ENCODE measurements at places on chromosomes 3 and 15.
A peak's percentile ranks its signal among the peaks of the same experiment; 100 is the strongest.

DNA sequence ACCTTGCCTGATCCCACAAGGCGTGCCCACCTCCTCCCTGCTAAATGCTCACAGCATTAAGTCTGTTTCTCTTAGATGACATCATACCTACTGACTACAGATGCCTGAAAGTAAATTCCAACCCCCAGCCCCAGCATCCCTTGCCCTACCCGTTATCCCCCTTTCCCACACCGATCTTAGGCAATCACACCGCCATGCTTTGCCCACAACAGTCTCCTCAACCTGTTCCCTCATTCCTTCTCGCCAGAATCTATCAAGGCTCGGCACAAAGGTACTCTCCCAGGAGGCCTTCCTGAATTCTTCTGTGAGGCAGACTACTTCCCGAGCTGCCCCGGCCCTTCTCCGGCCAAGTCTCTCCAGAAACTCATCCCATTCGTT is 789 bp upstream of the SEC61A1 start:
- DNase-seq: no peak

- DNase-seq: no peak
Observed at GRCh38 chr3:147554332-147554731, 145.2 kb downstream of the ZIC1 start.

DNA sequence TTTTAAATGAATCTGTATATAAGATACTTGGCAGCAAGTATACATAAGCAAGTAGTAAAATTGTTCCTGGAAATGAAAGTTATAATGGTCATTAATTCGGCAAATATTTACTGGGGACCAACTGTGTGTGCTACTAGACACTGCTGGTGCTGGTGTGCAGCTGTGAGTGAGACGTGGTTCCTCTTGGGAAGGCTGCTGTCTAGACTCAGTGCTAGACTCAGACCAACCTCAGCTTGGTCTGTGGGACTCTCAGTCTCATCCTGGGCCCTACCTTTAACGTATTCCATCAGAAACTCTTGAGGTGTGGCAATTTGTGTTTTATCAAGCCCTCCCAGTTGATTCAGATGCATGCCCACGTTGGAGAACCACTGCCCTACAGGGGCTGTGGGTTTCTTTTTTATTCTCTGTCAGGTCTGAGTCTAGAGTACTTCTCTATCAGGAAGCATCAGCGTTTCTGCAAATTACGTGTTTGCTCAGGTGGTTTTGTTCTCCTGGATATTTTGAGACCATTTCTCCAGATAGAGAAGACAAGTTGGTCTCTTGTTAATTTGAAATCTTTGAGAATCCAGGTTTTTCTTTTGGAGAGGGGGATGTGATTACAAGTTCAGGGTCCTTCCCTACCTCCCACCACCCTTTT is 6.8 kb downstream of the TLNRD1 start:
- DNase-seq: no peak

- no peak for DNase-seq
Observed at GRCh38 chr3:188349933-188350332, 196.0 kb downstream of the LPP start.

- no peak for DNase-seq
Observed at GRCh38 chr3:157300094-157300493, 136.6 kb upstream of the PTX3 start.

DNA sequence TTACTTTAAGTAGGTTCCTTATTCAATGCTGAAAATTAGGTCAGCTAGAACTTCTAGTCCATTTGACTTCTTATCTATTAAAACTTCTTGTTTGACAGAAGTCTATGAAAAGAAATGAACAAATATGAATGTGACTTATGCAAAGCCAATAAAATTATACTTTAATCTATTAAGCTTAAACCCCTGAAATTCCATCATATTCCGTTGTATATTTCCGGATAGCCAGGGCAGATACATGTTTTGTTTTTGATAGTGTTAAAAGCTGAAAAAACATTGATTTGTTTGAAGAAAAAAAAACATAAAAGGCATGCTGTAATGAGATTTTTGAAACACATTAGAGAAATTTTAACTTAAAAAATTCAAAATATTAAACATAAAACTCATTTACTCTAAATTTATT is 667.2 kb upstream of the NAALADL2 start:
- DNase-seq: no peak

DNA sequence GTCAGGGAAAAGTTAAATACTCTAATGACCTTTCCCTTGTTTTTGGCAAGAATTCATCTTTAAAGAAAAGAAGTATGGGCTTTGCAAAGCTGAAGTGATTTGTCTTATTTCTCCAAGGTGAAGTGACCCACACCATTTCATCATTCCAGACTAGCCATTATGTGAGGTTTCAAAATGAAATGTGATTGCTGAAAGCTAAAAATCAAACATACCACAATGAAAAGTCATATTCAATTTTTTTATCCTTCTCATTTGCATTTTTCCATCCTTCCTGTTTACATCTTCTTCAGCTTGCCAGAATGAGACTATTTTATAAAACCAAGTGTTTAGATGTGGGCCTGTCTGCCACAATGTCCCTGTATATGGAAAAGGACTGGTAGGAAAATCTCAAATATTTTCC is 142.3 kb upstream of the STRIT1 start:
- no peak for DNase-seq

- DNase-seq: no peak
Observed at GRCh38 chr15:64343222-64343621, 12.8 kb downstream of the CSNK1G1 start.

GRCh38 chr3:46576879-46577278 is 10.8 kb upstream of the LRRC2 start:
- DNase-seq: no peak

DNA sequence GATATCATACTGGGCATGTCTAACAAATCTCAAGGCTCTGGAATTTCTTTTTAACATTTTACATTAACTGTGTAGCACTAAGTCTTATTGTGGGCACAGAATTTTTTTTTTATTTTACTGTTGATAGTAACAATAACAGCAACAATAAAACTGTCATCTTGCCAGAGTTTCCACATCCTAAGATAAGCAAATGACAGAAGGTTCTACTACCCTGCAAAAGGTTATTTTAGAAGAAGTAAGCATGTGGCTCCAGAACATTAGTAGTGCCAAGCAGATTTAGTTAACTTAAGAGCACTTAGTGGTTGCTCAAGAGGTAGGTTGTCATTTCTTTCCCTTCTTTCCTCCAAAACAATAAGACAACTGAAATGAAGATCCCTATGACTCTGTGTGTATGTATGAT is 743.0 kb upstream of the CBLB start:
- DNase-seq: no peak

DNA sequence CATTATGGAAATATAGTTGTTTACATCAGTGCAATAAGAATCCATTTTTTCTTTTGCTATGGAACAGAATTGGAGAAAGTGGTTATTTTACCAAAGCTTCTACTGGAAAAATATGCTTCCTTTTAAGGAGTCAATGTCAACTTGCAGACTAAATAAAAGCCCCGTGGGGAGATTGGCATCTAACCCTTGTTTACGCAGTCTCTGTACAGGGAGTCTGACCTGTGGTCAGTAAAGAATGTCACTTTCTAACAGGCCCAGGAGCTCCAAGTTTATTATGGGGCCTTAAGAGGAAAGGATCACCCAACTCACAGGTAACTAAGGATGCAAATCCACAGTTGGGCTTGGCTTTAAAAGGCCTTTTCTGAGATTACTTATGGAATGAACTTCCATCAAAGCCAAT is 1751.2 kb downstream of the SI start:
- no peak for DNase-seq

DNA sequence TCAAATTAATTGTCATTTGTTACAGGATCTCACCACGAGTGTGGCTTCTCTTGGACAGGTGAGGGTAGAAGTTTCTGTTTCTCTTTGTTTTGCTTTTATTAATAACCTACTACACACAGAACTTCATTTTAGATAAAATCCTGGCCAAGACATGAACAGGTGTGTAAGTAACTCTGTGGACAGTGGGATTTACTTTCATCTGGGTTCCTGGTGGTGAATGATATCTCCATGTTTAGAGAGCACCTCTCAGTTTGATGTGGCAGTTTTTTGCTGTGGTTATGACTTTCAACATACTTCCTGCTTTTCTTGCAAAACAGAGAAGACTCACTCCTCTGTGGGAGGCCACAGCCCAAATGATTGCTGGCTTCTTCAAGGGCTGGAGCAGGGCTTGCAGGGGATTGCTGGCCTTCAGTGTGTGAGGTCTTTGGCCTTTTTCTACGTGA is 71.1 kb upstream of the XCR1 start:
- no peak for DNase-seq

DNA sequence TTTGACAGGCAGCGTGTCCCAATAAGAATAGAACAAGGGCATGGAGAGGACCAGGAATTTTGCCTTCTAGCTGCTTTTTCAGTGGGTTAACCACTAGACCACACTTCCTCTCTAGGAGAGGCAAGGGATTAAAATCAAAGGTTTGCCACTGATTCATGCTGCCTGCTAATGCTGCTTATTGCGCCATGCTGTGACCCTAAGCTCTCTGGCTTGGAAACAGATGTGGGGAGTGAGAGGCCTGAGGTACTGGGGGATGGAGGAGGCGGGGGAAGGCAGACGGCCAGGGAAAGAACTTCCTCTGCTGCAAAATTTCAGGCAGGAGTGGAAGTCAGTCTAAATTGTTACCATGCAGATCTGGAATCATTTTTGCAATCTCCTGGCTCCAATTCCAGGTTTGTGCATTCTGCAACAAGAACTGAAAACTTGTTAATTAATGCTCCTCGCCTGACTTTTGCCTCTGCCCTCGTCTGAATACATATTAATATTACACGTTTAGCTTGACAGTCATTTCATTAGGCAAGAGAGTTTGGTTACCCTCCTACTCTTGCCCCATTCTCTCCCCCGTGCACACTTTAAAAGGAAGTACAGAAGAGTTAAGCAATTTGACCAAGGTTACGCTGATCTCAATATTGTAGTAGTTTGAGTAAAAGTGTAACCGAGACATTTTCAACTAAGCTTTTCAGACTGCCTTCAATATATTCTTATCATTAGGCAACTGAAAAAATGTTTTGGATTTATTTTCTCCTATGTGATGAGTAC is 121.7 kb upstream of the SPRED1 start:
- peak; percentile 86 for DNase-seq

DNA sequence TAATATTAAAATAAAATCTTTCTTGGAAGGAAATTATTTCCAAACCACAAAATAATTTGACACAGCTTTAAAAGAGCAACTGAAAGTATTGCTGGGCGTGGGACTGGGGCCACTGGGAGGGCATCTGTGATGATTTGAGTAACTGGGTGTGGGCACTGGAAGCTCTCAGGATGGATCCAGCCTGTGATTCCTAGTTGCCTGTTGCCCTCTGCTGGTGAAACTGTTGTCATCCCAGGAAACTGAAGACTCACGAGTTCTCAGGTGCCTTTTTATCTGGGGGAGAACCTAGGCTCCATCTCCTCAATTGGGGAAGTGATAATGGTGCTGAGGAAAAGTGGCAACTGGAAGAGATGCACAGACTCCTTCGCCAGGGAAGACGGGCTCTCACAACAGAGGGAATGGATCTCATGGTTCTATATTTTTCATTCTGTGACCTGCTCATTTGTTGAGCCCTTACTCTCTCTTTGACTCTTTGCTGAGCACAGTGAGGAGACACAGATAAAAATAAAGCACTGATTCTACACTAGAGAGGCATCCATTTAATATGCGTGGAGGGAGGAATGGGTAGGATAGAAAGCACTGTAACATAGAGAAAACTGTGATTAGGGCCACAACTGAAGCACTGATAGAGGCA is 61.6 kb downstream of the TPRG1 start:
- DNase-seq: peak; percentile 69

- no peak for DNase-seq
Observed at GRCh38 chr15:47975427-47975826, 145.4 kb upstream of the SLC24A5 start.

DNA sequence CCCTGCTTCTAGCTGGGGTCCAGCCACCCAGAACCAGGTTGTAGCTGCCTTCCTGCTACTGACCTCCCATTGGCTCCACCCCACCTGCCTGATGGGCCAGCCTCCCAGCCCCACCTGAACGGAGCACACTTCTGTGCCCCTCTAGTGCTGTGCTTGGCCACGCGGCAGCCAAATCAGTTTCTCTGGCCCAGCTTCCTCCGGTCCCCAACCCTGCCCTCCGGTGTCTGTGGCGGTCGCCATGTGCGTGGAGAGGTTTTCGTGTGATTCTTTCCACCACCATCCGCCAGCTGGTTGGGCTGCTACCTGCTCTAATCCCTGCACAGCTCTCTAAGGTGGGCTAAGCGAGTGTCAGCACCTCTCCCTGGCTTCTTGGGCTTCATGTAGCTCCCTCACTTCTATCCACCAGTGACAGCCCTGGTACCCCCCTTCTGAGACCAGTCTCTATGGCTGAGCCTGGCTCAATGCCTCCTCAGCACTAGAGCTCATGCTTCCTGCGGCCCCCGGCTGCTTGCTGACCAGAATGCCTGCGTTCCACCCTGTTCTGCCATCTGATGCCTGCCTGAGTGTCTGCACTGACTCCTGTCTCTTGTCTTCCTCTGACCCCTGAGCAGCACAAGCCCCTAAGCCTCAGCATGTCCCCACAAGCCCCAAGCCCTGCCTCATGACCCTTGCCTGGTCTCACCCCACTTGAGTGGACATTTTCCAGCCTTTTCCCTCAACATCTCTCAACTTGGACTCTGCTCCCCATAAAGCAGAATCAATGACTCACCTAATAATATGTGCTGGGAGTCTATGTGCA is 23.2 kb upstream of the MAGEF1 start:
- DNase-seq: peak; percentile 38

DNA sequence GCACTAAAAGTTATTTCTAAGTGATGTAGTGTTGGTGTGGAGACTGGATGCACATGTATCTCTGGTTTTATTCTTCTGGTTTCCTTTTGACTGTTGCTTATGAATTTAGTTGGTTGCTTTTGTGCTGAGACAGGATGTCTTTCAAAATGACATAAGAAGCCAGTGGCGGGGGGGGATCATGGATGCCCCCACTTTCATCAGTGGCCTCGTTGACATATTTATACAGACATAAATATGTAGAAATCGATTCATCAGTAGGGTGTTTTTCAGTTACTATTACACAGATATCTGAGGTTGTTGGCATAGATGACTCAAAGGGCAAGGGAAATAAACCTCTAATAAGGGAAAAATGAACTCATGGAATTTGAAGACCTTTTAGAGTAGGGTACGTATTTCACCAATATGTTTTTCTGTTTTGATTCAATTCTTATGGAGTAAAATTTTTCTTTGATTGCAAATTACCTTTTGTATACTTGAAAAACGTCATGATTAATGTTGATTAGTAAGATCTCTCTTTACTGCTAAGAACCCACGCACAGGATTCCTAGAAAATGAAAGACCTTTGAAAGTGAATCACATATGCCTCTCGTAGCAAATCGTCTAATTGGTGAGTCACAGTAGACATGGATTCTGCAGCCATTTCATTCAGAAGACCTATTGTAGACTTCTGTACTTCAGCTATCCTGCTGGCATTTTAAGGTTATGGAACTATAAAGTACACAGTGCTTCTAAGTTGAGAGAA is 97.4 kb upstream of the RBMS3 start:
- DNase-seq: no peak

GRCh38 chr3:14907043-14907966 is 40.1 kb upstream of the NR2C2 start:
- DNase-seq: peak; percentile 42

DNA sequence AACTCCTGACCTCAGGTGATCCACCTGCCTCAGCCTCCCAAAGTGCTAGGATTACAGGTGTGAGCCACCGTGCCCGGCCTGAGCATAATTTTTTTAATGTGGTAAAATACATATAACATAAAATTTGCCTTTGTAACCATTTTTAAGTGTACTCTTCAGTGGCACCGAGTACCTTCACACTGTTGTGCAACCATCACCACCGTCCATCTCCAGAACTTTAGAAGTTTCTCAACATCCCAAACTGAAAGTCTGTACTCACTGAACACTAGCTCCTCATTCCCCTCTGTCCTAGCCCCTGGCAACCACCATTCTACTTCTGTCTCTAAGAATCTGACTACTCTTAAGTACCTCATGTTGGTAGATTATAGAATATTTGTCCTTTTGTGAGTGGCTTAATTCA is 35.2 kb downstream of the LRIG1 start:
- DNase-seq: no peak

- DNase-seq: no peak
Observed at GRCh38 chr15:42490291-42490670, 660 bp downstream of the ZNF106 start.

Measured in right forelimb (tissue), 1 donor.